Naive thymus-derived CD4-positive, alpha-beta T cell (primary cell): ENCODE measurements at places on chromosomes 5 and 9. TPM values are rescaled to one million over a fixed set of nuclear protein-coding genes. Genes with fewer than 3 reads are reported as not detected.

DNA sequence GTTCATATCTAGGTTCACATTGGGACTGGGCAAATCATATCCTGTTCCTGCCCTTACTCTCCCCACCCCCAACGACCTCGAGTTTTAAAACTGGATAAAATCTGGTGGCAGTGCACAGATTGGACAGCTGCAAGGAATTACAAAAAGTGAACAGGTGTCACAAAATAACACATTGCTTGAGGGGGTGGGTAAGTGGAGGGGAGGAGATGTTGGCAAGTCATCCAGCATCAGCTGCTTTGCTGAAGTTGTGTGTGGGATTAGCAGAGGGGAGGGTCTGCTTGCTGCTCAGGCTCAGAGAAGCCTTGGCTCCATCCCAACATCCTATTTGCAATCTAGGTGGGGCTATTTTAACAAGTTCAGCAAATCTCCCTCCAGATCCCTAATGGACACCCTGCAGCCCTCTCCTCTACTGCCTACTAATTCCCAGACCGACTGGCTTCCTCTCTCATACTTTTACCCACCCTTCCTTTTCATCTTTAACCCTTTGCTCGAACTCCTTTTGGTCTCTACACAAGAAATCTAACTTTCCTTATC lies 39.8 kb upstream of the SLC24A2 start:
- H3K4me3 ChIP-seq = no peak overlapping the region
- no peaks in the 10 kb centered on the region for H3K36me3 ChIP-seq
- no peaks in the 10 kb centered on the region for H3K27me3 ChIP-seq
- DNase-seq = no peak

GRCh38 chr5:66789434-66789833 lies 193.2 kb downstream of the MAST4 start:
- no peak overlapping the region for H3K4me3 ChIP-seq
- H3K4me1 ChIP-seq = no peaks in the 10 kb centered on the region
- DNase-seq = no peak
- H3K36me3 ChIP-seq = no peaks in the 10 kb centered on the region
- H3K27me3 ChIP-seq = no peaks in the 10 kb centered on the region

DNA sequence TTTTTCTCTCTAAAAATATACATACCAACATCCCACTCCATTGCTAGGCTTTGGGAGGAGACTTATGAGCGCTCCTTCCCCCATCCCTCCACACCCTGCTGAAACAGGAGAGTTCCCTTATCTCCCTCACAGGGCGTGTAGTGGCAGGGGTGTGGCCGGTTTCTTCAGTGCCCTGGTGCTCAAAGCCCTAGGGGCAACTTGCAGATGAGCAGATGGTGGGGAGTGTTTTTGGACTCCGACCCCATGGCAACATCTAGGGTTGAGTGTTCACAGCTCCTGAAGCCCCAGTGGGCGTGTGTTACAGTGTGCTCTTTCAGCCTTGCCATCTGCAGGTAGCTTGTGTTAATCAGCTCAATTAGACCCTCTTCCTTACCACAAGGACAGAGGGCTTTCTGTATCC lies 409.5 kb downstream of the MAT2B start:
- no peak for DNase-seq
- no peak overlapping the region for H3K4me3 ChIP-seq
- H3K27me3 ChIP-seq = no peaks in the 10 kb centered on the region
- no peaks in the 10 kb centered on the region for H3K36me3 ChIP-seq

TMEM250 gene
- total RNA-seq = 51.5 and 55.3 TPM in 2 replicates

MSX2 gene
- total RNA-seq = not detected in 2 replicates

C9orf50 gene
- not detected for total RNA-seq
